ENCODE measurements at places on chromosomes 5 and 9.
A peak's percentile ranks its signal among the peaks of the same experiment; 100 is the strongest.

DNA sequence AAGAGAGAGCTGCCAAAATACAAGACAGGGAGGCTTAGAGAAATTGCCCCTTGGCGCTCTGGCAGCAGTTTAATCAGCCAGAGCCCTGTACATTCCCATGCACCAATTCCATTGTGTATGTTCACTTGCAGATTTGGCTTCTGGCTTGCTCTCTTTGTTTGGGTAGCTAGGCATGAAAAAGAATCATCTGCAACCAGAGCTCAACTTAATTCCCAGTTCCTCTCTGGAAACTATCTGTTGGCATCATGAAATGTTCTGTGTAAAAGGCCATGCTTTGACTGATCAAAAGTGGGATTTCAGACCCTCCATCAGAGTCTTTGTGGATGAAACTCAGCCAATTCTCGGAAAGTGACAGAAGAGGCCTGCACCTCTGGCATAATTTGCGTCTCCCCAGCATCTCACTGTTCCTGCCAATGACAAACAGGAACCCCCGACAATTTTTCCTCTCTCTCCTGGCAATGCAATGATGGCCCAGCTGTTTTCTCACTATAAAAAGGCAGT is 53.8 kb upstream of the RAD23B start:
- DNase-seq: peak; percentile 42

- no peak for DNase-seq
Measured at GRCh38 chr9:136916330-136917184, 28.0 kb downstream of the FBXW5 start.

- peak; percentile 76 for DNase-seq
Measured at GRCh38 chr5:95081500-95081960, 203.4 kb downstream of the MCTP1 start.

DNA sequence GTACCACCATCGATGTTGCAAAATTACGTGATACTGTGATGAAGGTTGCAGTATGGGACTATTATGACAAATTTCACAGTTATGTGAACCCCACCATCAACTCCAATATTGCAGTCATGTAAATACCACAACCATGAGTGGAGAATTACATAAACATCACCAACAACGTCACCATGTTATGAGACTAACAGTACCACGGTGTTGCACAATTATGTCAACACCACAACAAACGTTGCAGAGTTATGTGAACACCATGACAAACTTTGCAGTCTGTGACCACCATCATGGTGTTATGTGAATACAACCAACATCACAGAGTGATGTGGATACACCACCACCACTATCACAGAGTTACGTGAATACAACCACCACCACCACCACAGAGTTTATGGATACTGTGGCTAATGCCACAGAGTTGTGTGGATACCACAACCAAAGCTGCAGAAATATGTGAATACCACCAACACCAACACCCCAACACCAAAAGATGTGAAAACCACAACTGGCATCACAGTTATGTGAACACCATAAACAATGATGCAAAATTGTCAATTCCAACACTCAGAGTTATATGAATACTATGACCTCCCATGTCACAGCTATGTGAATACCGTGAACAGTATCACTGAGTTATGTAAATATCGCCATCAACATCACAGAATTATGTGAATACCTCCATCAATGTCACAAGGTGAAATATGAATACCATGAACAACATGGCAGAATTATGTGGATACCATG is 62.4 kb downstream of the SHC3 start:
- DNase-seq: peak; percentile 29

- no peak for DNase-seq
Measured at GRCh38 chr5:74054139-74054538, 428.1 kb downstream of the ARHGEF28 start.

DNA sequence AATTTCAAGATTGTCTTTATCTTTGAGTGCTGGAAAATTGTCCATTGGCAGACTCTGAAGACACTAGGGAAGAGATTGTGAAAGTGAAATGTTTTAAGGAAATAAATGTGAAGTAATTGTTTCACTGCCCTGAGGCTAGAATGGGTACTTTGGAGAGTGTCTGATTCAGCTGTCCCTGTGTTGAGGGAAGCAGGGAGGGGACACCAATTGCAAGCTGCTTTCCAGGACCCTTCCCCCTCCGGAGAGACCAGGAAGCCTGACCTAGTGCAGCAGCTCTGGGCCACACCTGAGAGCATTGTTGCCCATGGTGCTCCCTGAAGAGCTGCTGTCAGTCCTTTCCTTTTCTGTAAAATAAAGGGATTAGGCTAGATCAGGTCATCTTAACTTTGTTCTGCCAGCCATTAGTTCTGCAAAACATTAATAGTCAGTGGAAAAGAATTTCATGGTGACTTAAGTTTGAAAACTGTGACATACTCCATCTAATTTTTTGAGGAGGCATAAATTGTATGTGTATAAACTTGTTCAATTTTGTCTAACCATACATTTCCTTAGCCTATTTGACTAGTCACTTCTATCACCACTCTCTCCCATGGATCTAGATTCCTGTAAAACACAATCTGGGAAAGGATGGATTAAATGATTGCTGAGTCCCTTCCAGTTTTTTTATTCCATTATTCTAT is 18.8 kb downstream of the MAP1B start:
- peak; percentile 76 for DNase-seq

- peak; percentile 67 for DNase-seq
Measured at GRCh38 chr5:96876292-96876850, at the start of gene ERAP2. Gene ERAP2 (plus strand): TSS chr5:96876500. CDS start chr5:96879686, 3,186 bp downstream.

DNA sequence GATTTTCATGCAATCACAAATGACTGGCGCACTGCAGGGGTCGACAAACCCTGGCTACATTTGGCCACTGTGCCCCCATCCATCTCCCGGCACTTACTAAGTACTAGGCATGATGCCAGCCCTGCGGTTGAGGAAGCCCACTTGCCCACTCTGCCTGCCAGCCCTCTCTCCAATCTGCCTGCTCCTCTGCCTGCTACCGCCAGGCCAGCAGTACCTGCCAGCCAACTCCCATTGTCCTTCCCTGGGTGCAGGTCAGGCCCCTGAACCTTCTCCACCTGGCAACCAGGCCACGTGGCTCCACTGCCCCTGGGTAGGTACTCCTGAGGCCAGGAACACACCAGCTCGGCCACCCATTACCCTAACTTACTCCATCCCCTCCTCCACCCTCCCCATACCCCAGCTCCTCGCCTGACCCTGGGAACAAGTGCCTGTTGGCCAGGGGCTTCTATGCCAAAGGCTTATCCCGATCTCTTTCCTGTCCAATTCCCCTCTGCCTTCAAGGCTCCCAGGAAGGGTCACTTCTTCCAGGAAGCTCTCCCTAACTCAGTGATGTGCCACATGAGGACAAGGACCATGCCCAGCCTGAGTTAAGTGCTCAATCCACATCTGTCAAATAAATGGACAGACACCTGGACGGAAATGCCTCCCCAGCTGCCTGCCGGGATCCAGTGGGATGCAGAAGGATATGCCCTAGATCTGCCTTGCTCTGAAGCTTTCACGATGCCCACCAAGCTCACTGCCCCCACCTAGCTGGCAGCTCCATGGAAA is 6.6 kb downstream of the EEIG1 start:
- no peak for DNase-seq

DNA sequence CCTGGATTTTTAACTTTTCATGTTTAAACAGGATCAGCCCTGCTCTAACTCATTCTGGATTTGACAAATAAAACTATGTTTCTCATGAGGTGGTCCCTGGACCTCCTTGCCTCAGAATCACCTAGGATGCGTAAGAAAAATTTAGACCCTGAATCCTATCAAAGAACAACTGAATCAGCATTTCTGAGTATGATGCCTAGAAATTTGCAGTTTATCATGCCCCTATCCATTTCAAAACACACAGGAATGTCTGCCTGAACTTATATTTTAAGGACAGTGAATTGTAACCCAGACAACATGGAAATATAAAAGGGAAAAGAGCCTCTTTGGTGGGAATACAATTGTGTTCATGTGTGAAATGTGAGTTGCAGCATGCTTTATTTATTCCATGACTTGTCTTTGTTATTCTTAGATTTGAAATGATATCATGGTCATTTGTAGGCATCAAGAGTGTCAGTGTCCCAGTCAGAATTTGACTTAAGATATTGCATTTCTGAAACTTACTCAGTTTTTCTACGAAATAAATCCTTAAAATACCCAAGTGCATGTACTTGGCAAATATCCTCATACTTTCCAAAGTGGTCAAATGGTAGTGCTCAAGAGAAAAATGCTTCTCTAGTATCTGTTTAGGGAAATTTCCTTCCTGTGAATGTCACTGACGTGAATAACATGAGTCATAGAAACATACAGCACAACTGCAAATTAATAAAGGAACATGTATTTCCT is 144.3 kb downstream of the GIN1 start:
- DNase-seq: peak; percentile 76

DNA sequence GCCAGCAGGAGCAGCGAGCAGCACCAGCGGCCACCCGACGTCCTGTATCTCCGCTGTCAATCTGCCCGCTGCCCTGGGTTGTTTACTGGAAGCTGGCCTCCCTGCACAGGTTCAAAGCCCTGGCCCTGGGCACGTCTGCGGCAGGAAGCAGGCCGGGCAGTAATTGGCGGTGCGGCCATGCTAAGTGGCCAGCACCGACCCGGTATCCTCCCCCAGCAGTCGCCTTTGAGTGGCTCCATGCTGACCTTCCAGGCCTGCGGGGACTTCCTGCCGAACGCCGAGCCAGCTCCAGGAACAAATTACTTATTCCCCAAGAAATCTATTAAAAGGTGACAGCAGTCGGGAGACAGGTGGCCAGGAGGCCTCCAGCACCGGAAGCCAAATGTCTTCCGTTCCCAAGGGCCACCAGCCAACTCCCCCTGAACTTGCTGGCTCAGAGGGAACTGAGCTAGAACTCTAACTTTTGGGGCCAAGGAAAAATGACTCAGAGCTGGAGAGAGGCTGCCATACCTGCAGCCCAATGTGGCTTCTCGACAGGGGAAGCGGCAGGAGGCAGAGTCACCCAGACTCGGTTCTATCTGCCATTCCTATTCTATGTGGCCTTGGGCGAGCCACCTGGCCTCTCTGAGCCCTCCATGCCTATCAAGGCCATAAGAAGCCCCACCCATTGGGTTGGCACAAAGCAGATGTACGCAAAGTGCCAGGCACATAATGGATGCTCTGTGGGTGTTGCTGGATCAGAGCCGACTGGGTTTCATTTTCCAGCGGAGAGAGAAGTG is 13.7 kb upstream of the PSMB7 start:
- DNase-seq: no peak

GRCh38 chr9:24257726-24258125 is 288.0 kb downstream of the IZUMO3 start:
- DNase-seq: no peak

DNA sequence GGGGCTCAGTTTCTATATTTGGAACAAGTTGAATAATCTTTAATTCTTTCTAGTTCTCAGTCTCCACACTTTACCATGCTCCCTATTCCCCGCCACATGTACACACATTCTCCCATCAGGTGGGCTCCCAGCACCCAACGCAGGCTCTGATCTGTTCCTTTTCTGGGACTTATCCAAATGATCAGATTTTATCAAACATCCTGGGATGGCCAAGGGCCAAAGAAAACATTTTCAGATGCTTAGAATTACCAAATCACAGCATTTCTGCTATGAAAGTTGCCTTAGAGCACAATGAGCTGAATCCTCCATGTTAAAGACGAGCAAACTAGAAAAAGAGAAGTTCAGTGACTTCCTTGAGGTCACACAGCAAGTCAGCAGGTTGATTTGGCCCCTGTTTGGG is 153.4 kb downstream of the SEC61B start:
- DNase-seq: peak; percentile 41

DNA sequence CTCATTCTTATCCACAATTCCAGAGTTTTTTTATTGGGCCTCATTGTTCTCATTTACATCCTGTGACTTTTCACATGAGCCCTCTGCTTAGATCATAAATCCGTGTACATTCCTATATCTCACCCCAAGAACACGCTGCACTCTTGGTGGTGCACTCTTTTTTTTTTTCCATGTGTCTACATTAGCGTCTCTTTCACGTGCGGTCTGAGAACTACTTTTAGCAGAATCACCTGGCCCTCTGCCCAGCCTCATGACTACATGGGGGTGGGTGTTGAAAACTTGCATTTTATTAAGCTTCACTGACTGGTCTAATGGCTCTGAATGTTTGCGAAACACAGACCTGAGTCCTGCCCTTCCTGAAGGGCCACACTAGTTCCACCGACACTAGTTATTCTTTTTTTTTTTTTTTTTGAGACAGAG is 18.6 kb downstream of the C9orf57 start:
- DNase-seq: peak; percentile 14

DNA sequence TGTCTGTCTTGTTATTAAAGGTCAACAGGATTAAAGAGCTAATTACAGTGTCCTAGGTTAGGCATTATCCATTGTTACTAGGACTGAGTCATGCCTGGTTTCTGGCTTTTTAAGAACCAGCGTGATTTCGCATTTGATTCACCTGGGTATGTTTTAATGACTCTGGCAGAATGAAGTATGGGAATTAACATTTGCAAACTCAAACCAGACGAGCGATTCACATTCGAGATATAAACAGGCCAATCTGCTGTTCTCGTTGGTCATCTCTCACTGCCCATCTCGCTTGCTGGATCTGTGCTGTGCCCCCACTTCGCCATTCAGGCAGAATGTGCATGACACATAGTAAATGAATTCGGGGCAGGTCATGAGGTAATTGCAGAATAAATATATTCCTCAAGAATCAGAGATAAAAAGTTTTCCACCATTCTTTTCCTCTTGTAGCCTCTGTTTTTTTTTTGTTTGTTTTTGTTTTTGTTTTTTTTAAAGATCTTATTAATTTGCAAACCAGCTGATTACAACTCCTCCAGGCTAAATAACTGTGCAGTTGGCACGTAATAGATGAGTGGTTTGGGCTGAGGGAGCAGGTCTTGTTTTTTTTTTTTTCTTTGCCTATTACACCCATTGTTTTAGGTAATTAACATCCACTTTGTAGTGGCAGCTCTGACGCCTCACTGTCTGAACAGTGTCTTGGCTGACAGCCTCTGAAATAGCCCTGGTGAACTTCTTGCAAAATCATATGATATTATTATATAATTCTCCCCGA is 313.5 kb upstream of the MSX2 start:
- DNase-seq: peak; percentile 54

GRCh38 chr5:43772764-43773477 is 169.9 kb downstream of the NNT start:
- DNase-seq: peak; percentile 72
